ENCODE measurements at places on chromosomes 11 and 22. TPM values are rescaled to one million over a fixed set of nuclear protein-coding genes. Genes with fewer than 3 reads are reported as not detected.

GRCh38 chr11:7253800-7254199 is 2.1 kb downstream of the SYT9 start:
- DNase-seq, result no peak

DNA sequence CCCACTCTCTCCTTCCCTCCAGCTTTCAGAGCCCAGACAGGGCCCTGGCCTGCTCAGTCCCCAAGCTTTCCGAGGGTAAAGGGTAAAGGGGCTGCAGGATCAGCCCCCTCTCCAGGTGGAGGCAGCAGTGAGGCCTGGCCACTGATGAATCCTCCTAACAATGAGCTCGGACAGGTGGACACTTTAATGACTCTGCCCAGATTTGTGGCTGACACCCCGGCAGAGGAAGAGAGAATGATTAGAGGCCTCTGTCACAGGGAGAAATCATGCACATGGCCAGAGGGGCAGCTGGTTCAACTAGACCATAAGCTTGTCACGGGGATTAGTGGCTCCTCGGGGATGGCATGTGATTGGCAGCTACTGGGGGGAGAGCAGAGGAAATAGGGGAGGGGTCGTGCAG is 587.5 kb upstream of the B3GAT1 start:
- DNase-seq, result no peak

- peak; percentile 69 for DNase-seq
Measured at GRCh38 chr11:122656073-122656630, 630 bp downstream of the UBASH3B start.

- no peak for DNase-seq
Measured at GRCh38 chr11:5291207-5291838, 10.4 kb downstream of the OR51B4 start.

- peak; percentile 38 for DNase-seq
Measured at GRCh38 chr11:75592715-75593114, 30.7 kb downstream of the SERPINH1 start.

DNA sequence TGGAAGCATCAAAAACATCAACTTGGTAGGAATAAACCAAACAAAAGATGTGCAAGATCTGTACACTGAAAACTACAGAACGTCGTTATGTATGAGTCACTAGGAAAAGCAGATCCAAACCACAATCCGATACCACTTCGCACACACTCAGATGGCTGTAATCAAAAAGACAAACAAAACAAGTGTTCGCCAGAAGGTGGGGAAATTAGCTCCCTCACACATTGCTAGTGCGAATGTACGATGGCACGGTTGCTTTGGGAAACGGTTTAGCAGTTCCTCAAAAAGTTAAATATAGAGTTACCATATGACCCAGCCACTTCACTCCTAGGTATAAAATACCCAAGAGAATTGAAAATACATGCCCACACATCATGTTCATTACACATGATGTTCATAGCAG is 14.8 kb upstream of the CARD10 start:
- DNase-seq, result no peak

DNA sequence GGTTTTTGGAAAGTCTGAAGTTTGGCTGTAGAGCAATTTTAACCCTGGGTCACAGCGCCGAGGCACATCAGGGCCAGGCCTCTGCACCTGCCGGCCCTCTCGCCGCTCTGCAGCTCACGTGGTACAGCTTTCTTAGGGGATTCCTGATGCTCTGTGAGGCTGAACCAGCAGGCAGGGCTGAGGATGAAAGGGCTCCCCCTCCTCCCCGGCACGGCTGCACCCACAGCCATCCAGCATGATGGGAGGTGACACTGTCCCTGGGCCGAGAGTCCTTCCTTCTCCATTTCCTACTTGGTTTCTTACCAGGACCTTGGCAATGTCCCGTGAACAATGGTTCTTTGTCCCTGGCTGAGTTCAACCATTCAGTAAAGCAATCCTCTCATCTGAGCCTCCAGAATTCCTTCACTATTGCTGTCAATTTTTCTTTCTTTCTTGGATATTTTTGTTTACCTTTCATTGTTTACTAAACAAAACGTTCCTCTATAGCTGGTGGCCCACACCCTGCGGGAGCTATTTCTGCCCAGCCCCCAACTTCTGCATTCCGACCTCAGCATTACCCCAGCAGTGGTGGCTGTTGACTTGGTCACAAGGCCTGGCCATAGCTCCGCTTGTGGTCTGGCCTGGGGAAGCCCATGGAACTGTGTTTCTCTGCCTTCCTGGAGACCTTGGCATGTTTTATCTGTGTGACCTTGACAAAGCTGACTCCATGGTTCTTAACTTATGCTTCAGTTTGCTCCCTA is 172.8 kb upstream of the B3GAT1 start:
- no peak for DNase-seq

DNA sequence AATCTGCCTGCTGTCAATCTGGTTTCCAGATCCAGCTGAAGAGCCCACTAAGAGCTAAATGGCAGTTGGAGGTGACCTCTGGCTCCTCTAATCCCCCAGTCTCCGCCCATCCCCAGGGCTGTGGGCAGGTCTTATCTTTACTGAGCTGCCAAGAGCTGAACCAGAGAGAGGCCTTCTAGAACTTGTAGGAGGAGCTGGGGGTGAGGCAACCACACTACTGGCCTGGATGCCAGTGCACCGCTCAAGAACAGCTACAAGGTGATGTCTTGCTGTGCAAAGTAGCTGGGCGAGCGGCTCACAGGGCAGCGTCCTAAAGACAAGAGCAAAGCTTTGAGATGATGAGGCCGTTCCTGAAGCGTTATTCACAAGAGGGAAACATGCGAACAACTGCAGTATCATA is 374.6 kb downstream of the CTTN start:
- peak; percentile 80 for DNase-seq

Gene MCAT
- 23.8 TPM for total RNA-seq

Gene WT1
- 6.0 TPM for total RNA-seq

Gene GSTT2B
- total RNA-seq, result 9.6 TPM

Gene KDM4F
- not detected for total RNA-seq

Gene UBQLNL
- total RNA-seq, result not detected

Gene TMEM126A
- total RNA-seq, result 35.5 TPM

Gene HEPN1
- total RNA-seq, result not detected

Data from Caco-2 (cell line).